ENCODE measurements at places on chromosomes 4 and X. TPM values are rescaled to one million over a fixed set of nuclear protein-coding genes. Genes with fewer than 3 reads are reported as not detected.

GRCh38 chr4:140019619-140020347, 134.2 kb downstream of the MAML3 start:
- no peak for DNase-seq

GRCh38 chrX:7953446-7953845, 26.2 kb upstream of the PNPLA4 start:
- no peak for DNase-seq

Gene HELT
- total RNA-seq = not detected

GRCh38 chrX:23792861-23793553, 10.0 kb downstream of the SAT1 start:
- no peak for DNase-seq
